ENCODE measurements at places on chromosomes 3 and 15. TPM values are rescaled to one million over a fixed set of nuclear protein-coding genes. Genes with fewer than 3 reads are reported as not detected.

The GPR149 gene
- total RNA-seq, result not detected

The MNS1 gene
- 3.0 TPM for total RNA-seq

The LYZL4 gene
- total RNA-seq, result not detected

The CACNA2D3 gene
- total RNA-seq, result 0.15 TPM

The GOLGA8G gene
- total RNA-seq, result not detected

The ATP13A4 gene
- not detected for total RNA-seq

The FBXO40 gene
- not detected for total RNA-seq

The AP3B2 gene
- total RNA-seq, result 0.68 TPM

The MCTP2 gene
- not detected for total RNA-seq

The CHRD gene
- total RNA-seq, result 0.11 TPM

The RPS27L gene
- total RNA-seq, result 376 TPM

The FEZF2 gene
- total RNA-seq, result not detected

The ZBTB47 gene
- total RNA-seq, result 5.5 TPM

The SLC2A2 gene
- total RNA-seq, result not detected

The FAM81A gene
- total RNA-seq, result 10.1 TPM

The GOLGA8S gene
- total RNA-seq, result 0.14 TPM

The TNFAIP8L3 gene
- 36.0 TPM for total RNA-seq

Measured in A549 treated with AZD2906 at 1 μM for 4 hours (cell line).